ENCODE measurements at places on chromosomes 5 and 9.

- DNase-seq, result no peak
Observed at GRCh38 chr5:28914297-28914696, 1875.9 kb upstream of the CDH9 start.

DNA sequence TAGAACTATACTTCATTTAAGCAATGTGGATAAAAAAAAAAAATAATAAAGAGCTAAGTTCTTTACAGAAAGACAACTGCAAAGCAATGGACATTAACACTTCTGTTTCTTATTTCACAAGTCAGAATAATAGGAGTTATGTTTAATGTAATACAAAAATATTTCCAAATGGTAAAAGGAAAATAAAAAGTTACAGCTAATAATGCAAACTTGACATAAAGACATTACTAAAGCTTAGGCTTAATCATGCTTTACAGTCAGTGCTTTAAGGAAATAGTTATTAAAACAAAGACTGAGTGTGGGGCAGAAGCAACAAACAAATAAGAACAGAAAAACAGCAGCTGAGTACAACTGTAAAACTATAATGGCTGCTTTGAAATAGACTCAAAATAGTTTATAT, 56.7 kb downstream of the ZFR start:
- DNase-seq, result no peak

DNA sequence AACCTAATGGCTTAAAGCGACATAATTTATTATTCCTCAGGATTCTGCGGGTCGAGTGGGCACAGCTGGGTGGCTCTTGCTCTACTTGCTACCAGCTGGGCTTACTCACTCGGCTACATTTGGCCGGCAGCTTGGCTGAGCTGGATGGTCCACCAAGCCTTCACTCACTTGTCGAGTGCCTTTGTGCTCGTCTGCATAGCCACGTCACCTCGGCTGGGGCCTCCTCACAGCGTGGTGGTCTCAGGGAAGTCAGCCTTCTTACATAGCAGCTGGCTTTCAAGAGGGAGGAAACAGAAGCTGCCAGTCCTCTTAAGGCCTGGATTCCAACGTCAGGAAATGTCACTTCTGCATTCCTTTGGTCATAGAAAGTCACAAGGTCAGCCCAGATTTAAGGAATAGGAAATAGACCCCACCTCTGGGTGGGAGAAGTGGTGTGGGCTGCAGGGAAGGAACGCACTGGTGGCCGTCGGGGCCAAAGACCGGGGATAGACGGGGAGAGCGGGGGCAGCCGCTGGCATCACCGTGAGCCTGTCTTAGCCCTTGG, 75.1 kb upstream of the RUFY1 start:
- DNase-seq, result no peak

DNA sequence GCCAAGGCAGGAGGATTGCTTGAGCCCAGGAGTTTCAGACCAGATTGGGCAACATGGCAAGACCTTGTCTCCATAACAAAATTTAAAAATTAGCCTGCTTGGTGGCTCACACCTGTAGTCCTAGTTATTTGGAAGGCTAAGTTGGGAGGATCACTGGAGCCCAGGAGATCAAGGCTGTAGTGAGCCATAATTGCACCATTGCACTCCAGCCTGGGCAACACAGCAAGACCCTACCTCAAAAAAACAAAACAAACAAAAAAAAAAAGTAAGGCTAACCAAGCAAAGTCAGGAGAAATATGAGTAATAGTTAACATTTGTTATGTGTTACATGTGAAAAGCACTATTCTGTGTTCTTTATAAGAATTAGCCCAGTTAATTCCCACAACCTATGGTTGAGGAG, 74.7 kb downstream of the FOXB2 start:
- no peak for DNase-seq

DNA sequence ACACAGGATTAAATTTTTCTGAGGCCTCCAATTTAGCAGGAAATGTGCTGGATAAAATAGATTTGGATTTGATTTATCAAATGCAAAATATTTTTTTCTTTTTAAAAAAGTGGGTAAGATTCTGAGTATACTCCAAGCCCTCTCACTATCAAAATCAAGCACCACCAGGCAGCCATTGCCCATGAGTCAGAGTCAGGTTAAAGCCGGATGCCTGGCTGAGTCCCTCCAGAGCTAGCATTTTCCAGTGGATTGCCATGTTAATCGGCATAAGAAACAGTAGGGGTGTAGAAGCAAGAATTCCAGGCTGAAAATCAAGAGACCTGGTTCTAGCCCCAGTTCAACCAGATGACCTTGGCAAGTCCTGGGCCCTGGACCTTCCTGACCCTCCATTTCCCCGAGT, 85.3 kb downstream of the FAM114A2 start:
- DNase-seq, result no peak

GRCh38 chr5:122030251-122030650, 47.8 kb downstream of the LOX start:
- no peak for DNase-seq

DNA sequence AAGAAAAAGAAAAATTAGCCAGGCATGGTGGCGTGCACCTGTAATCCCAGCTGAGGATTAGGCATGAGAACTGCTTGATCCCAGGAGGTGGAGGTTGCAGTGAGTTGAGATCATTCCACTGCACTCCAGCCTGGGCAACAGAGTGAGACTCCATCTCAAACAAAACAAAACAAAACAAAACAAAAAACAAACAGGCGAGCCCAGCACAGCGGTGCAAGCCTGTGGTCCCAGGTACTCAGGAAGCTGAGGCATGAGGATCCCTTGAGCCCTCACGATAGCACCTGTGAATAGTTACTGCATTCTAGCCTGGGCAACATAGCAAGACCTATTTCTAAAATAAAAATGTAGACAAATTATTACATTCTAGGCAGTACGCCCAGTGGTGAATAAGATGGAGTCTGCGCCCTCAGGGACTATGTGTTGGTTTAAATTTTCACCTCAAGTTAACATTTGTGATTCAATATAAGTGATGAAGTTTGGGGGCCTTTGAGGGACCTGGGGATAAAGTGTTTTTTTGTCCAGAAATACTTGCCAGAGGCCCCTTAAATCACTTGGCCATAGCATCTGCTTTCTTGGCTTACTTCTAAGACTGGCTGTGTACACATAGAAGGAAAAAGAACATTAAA, 3.4 kb upstream of the GAPVD1 start:
- DNase-seq, result no peak

- DNase-seq, result no peak
Observed at GRCh38 chr9:123346026-123346425, 10.0 kb upstream of the CRB2 start.

- DNase-seq, result no peak
Observed at GRCh38 chr5:75037106-75037505, 15.3 kb downstream of the GCNT4 start.

DNA sequence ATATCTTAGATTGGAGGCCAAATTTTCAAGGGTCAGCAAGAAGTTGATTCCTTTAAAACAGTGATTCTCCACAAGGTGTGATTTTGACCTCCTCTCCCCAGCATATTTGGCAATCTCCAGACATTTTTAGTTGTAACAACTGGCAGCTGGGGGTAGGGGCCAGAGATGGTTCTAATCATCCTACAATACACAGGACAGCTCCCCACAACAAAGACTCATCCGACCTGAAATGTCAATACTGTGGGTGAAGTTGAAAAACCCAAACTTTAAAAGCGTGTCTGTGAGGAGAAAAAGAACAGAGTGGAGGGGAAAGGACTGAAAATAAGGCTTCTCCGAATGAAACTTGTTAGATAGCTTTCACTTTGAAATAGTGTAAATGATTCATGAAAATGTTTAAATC, 10.0 kb upstream of the STRBP start:
- DNase-seq, result no peak

GRCh38 chr9:131977109-131977838, 102.4 kb downstream of the MED27 start:
- no peak for DNase-seq

- no peak for DNase-seq
Observed at GRCh38 chr5:164487939-164488338, 982.5 kb downstream of the MAT2B start.

DNA sequence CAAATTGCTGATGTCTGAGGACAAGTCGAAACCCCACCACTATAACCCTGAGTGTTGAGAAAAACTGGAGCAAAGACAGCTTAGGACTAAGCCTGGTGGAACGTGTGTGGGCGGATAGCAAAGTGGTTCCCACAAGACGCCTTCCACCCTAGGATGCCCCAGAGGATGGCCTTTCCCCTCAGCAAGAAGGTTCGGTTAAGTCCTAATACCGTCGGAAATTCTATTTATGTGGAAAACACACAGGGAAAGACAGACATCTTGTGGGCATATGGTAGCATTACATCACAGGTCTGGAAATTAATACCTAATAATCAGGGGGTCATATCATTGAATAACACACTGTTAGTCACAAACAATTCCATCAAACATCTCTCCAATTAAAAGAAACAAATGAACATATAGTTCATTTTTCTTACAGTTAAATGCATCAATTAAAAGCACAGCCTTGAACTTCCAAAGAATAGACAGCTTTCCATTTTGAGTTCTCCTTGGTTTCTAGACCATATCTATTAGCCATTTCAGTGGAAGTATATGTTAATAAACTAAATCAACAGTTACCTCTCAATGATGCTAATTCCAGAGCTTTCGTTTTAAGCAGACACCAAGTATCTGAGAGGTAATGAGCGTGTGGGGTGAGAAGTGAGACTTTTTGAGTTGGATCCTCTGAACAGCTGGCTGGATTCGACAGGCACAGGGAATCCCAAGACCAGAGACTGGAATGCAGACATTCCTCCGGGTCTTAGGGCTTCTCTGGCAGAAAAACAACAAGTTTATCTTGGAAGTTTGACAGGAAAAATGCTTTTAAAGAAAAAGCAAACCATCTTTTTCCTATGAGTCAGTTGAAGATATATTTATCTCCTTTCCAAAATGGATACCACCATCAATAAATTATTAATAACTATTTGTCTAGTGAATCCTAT, 2.9 kb upstream of the ICE1 start:
- DNase-seq, result no peak

DNA sequence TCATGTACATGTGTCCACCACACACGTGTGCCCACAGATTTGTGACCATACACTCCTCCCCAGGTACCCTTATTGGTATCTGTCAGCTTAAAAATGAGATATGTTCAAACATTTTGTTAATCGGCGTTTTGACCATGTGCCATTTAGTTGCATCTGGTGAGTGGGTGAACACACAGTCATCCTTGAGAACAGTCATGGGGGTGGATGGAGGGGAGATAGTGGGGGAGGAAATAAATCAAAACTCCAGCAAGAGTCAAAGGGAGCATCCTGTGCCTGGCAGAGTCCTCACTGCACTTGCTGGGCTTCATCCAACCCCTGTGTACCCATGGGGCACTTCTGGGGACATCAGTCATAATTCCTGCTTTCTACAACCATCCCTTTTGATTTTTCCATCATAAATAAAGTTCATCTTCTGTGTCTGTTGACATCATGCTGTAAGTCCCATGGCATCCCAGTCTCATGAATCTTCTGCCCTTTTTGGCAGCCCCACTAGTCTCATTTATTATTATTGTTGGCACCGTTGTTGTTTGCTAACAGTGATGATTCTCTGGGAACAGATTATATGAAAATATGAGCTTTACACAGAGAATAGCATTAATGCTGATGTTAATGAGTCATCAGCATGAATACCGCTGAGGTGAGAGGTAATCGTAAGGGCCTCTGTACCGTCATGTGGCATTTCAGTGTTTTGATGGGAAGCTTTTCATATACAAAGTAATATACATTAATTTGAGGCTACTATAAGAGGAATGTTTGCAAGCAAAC, 24.4 kb upstream of the CLK4 start:
- DNase-seq, result no peak

- no peak for DNase-seq
Observed at GRCh38 chr5:68303754-68304420, 88.3 kb downstream of the PIK3R1 start.

GRCh38 chr5:39570403-39571027, 145.7 kb upstream of the DAB2 start:
- no peak for DNase-seq

- DNase-seq, result no peak
Observed at GRCh38 chr5:107389130-107389774, 281.5 kb downstream of the EFNA5 start.

- DNase-seq, result no peak
Observed at GRCh38 chr5:151686674-151687407, at the start of gene SPARC. Gene SPARC (minus strand): TSS chr5:151686915. CDS start chr5:151676188, 10,727 bp downstream.

DNA sequence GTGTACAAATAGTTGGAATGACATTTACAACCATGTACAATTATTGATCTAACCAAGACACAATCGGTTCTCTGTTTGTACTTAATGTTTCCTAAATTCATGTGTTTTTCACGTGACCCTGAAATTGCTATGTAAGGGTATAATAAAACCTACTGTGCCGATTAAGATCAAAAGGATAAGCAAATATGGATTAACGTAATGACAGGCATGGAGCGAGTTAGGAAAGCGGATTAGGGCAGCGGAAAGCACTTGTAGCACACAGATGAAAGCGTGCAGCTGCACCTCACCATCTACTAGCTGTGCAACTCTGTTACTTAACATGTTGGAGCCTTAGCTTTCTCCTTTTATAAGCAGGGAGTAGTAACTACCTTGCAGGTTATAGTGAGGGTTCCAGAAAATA, 38.3 kb upstream of the ZFYVE16 start:
- DNase-seq, result no peak

GRCh38 chr5:158877124-158877581, 222.6 kb downstream of the EBF1 start:
- DNase-seq, result no peak

- DNase-seq, result no peak
Observed at GRCh38 chr5:148902478-148902877, 76.1 kb downstream of the ADRB2 start.

DNA sequence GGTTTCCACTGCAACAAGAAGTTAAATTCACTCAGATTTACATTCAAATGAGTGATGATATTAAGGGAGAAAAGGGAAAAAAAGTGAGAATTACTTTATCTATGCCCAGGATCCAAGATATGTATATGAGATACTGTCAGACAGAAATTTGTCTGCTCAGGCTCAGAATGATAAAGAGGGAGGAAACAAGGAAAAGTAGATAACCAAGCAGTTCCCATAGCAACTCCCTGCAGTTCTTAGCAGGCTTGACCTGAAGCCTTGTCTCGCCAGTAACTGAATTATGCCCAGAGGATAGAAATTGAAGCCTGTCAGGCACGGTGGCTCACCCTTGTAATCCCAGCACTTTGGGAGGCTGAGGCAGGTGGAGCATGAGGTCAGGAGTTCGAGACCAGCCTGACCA, 304.4 kb downstream of the TLE1 start:
- no peak for DNase-seq

- DNase-seq, result no peak
Observed at GRCh38 chr9:130478736-130479575, 34.2 kb downstream of the ASS1 start.

GRCh38 chr5:111555760-111556159, 43.4 kb upstream of the STARD4 start:
- no peak for DNase-seq

DNA sequence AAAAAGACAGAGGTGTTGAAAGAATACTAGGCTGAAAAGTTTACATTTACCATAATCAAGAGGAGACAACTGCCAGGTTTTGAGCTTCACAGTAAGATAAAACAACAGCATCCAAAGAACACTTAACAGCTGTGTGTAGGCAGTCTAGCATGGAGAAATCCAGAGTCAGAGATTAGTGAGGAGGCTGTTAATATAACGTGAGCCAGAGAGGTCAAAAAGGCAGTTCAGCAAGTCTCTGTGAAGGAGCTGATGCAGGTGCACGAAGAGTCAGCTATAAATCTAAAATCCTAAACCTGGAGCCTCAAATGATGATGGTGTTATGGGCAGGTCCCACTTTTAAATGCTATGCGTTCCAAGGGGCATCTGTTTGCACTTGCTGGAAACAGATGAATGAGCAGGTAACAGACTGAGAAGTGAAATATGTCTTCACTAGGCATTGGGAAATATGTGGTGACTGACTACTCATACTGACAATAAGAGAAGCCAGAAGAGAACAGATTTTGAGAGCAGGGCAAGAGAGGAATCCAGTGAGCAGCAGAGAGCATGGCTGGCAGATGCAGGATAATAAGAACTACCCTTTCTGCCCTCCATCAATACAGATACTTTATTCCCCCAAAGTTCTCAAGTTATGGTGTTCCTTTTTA, 8.7 kb downstream of the APTX start:
- no peak for DNase-seq

Data from activated naive CD4-positive, alpha-beta T cell (primary cell).